ENCODE measurements at places on chromosomes 16 and 17. TPM values are rescaled to one million over a fixed set of nuclear protein-coding genes. Genes with fewer than 3 reads are reported as not detected.

DNA sequence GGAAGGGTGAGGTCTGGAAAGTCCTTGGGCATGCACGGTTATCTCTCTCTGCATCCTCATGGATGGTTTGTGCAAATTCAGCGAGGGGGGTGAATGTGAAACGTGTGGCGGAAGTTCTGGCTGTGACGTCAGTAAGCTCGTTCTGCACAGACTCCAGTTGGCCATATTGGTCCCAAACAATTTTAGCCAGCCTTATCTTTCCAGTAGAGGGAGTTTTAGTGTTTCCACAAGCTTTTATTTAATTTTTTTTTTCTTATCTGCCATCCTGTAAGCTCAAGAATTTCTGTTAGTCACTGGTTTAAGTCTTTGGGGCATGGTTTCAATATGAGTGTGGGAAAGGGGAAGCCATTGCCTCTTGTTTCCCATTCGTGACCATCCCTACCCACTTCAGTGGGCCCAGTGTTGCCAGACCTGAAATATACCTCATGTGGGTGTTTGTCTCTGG, 39.0 kb downstream of the HLF start:
- no peak for DNase-seq

GRCh38 chr17:82737967-82738877, 2.8 kb downstream of the FN3K start:
- DNase-seq = no peak

- DNase-seq = peak; percentile 79
Observed at GRCh38 chr16:85523602-85524364, 89.3 kb upstream of the GSE1 start.

The CIAPIN1 gene
- 96.4 TPM for total RNA-seq

The SLX1B gene
- total RNA-seq = 43.6 TPM

The FOXF1 gene
- total RNA-seq = 12.3 TPM

The TBX6 gene
- total RNA-seq = not detected

DNA sequence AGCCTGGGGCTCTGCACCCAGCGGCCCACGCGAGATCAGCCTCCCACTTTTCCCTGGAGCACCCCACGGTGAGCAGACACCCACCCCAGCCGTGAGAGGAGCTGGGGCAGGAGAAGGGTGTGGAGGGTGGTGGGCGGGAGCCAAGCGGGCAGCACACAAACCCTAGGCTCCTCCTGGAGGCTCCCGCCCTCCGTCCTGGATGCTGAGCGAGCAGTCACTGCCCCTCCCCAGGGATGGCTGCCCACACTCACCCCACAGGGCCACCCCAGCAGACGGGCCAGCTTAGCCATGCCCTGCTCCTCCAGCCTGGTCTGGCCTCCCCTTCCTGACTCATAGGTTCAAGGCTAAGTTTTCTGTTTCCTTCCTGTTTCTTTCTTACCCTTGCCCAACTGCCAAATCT, 15.7 kb upstream of the ABCC3 start:
- no peak for DNase-seq

The NLRC3 gene
- total RNA-seq = not detected

The UBALD2 gene
- total RNA-seq = 7.7 TPM

The BCO1 gene
- 0.94 TPM for total RNA-seq

- DNase-seq = no peak
Observed at GRCh38 chr16:14140923-14141322, 69.8 kb downstream of the MRTFB start.

GRCh38 chr17:74018115-74018514, 185.4 kb upstream of the RPL38 start:
- DNase-seq = no peak

DNA sequence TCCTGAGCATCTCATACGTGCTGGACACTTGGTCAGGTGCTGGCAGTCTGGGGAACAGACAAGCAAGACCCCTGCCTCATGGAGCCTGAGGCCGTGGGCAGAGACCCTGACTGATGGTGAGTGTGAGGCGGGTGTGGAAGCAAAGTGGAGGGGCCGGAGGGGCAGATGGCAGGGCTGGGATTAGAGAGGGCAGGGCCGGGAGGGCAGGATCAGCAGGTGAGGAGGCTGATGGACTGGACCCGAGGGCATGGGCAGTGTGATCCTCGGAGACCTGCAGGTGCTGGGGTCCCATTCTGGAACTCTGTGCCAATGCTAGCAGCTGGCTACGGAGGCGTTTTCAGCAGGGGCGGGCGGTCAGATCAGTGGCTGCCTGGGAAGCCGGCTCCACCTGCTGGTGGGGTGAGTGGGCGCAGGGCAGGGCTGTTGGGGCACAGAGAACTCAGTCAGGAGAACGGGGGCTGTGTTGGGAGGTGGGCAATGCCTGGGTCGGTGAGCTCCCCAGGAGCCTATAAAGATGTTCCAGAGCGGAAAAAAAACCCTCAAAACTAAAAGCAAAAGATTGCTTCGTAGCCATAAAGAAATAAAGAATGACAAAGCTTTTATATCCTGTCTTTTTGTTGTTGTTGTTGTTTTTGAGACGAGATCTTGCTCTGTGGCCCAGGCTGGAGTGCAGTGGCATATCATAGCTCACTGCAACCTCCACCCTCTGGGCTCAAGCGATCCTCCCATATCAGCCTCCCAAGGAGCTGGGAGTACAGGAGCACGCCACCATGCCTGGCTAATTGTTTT, 8.9 kb upstream of the C16orf74 start:
- no peak for DNase-seq

DNA sequence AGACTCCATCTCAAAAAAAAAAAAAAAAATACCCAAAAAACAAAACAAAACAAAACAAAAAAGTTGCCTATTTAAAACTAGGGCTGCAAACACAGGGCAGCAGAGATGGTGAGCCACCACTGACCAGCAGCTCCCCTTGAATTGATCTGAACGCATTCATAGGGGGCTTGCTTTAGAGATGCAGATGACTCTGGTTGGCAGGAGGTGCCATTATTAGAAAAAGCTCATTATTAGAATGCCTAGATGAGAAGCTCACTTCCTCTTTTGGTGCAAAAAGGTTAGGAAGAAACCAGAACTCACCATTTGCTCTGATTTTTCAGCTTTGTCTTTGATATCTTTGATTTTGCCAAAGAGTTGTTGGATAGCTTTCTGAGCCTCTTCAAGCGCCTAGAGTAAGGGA, 53.1 kb downstream of the VPS53 start:
- DNase-seq = no peak

DNA sequence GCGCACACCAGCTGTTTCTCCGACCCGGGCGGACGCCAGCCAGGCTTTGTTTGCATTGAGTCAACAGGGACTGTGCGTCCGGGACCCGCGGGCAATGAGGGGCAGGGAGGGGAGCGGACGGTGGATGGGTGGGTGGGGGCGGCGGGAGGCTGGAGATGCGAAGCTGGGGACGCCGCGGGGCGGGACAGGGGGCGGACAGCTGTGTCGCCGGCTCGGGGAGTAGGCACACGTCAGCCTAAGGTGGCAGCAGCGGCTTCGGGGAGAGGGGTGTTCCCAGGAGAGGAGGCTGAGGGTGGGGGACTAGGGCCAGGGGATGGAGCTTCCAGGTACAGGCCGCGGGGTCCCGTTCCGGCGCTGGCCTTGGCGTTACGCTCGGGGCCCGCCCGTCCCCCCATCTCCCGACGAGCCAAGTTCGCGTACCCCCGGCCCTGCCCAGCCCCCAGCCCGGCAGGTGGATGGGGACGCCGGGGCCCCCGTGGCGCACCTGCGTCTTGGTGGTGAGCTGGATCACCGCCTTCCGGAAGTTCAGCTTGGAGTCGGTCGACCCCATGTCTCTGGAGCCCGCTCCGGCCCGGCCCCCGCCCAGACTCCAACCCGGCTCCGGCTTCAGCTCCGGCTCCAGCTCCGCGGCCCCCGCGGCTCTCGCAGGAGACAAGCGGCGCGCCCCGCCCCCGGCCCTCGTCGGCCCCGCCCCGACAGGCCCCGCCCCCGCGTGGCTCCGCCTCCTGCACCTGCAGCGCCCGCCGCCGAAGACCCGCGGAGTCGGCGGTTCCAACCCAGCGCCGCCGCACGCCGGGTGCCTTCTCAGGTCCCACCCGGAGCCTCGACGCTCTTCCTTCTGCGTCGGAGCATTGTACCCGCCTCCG, at the start of gene HID1:
TSS of gene HID1 (minus strand) at position 653 of the 866 bp plus-strand sequence. CDS start at position 550, 103 bp downstream.
- DNase-seq = no peak

DNA sequence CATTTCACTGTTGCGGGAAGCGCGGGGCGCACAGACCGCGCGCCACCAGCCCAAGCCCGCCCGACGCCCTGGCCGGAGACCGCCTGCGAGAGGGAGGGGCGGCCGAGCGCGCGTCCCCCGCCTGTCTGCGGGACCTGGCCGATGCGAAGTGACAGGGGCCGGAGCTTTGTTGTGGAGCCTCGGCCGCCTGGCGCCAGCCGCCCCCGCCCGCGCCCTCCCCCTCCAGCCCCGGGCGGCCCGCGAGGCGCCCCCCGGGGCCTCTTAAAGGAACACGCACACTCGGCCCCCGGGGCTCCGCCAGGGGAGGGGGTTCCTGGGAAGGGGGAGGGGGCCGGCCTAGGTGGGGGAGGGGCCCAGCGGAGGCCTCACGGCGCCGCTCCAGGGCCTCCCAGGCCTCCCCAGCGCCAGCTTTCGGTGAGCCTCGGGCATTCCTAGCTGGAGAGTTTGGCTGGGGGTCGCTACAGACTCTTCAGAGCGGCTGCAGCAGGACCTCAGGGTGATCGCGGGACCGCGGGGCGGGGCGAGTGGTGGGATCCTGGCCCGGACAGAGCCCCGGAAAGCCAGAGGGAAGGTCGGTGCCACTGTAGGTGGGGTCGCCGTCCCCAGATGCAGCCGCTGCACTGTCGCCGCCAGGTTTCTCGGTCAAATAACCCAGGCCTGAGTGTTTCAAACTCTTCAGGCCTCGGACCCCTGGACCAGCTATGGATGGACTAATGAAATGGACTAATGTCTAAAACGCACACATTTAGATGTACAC, 2.4 kb upstream of the TBX2 start:
- DNase-seq = no peak
